ENCODE measurements at places on chromosomes 7 and 10. TPM values are rescaled to one million over a fixed set of nuclear protein-coding genes. Genes with fewer than 3 reads are reported as not detected.

- H3K4me3 ChIP-seq = no peak overlapping the region
- H3K36me3 ChIP-seq = no peaks in the 10 kb centered on the region
- DNase-seq = no peak
- H3K27ac ChIP-seq = no peak overlapping the region
- H3K27me3 ChIP-seq = no peaks in the 10 kb centered on the region
These were observed 19.8 kb upstream of the ATE1 start for GRCh38 chr10:121947343-121948330.

DNA sequence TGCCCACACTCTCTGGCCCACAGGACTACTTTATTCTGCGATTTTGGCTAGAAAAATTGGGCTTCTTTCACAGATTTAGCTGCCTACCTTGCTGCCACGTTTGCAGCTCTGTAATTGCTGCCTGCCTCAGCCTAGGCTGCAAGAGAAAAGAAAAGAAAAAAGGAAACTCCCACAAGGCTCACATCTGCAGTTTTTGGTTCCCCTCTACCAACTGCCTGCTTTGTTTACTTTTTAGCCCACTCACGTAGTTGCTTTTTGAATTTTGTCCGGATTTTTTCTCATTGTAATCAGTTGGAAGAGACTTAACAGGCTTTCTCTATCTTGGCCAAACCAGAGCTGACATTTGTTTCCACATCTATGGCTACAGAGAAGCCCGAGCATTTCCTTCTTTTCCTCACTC lies 24.3 kb downstream of the SUN3 start:
- H3K27me3 ChIP-seq = no peaks in the 10 kb centered on the region
- H3K4me1 ChIP-seq = peaks cover 10% of the 10 kb centered on the region
- no peaks in the 10 kb centered on the region for H3K36me3 ChIP-seq
- no peak for DNase-seq

DNA sequence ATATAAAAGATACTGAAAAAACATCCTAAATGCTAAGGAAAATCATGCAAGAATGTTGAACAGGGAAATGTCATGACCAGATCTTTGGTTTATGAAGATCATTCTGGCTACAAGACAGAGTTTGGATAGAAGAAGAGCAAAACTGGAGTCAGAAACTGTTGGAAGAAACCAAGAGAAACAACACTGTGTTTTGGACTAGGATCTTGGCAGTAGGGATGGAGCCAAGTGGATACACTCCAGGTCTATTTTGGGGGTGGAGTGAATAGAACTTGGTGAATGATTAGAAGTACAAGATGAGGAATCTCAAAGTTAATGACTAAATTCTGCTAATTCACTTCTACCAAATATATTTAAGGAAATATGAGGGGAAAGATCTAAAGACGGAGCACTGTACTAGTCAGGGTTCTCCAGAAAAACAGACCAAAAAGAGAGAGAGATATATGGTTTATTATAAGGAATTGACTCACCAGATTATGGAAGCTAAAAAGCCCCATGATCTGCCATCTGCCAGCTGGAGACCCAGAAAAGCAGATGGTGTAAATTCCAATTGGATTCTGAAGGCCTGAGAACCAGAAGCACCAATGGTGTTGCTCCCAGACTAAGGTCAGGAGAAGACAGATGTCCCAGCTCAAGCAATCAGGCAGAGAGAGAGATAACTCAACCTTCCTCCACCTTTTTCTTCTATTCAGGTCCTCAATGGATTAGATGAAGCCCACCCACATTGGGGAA lies 254.9 kb downstream of the TRIL start:
- H3K36me3 ChIP-seq = no peaks in the 10 kb centered on the region
- no peaks in the 10 kb centered on the region for H3K4me1 ChIP-seq
- H3K27me3 ChIP-seq = no peaks in the 10 kb centered on the region
- no peak overlapping the region for H3K4me3 ChIP-seq
- DNase-seq = no peak
- H3K27ac ChIP-seq = no peak overlapping the region

- H3K27ac ChIP-seq = no peak overlapping the region
- no peaks in the 10 kb centered on the region for H3K36me3 ChIP-seq
- DNase-seq = peak; percentile 65
- H3K4me3 ChIP-seq = no peak overlapping the region
These were observed 418.9 kb downstream of the MDFIC start for GRCh38 chr7:115340828-115341227.

GRCh38 chr10:34908481-34908880 lies 93.4 kb upstream of the PARD3 start:
- no peaks in the 10 kb centered on the region for H3K27me3 ChIP-seq
- no peak for DNase-seq
- H3K4me1 ChIP-seq = peaks cover 9% of the 10 kb centered on the region
- no peak overlapping the region for H3K27ac ChIP-seq

DNA sequence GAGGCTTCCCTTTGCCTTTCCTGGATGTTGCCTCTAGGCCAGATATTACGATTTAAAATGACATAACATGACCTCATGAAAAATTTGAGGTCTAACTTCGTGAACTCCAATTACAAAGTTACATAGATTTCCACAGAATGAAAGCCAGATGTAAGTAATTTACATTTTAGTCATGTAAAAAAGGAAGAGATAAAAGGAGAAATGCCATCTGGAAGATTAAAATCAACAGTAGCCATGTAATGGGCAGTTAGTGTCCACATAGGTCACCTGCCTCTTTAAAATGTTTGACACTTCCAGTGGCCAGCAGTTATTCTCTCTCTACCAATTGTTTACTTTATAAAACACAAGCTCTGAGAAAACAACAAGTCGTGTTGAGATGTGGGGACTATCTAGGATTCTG lies 4.1 kb upstream of the VSTM2A start:
- H3K4me3 ChIP-seq = no peak overlapping the region
- no peaks in the 10 kb centered on the region for H3K36me3 ChIP-seq

- peaks cover 30% of the 10 kb centered on the region for H3K4me1 ChIP-seq
- H3K36me3 ChIP-seq = peaks cover 17% of the 10 kb centered on the region
- no peaks in the 10 kb centered on the region for H3K27me3 ChIP-seq
- peak overlapping the region; percentile 22 for H3K27ac ChIP-seq
- H3K4me3 ChIP-seq = no peak overlapping the region
These were observed 57.4 kb downstream of the CDK6 start for GRCh38 chr7:92778972-92779371.

- H3K4me1 ChIP-seq = no peaks in the 10 kb centered on the region
- H3K27ac ChIP-seq = no peak overlapping the region
- no peak for DNase-seq
These were observed 11.8 kb upstream of the PNLIPRP2 start for GRCh38 chr10:116608686-116609594.

- no peak overlapping the region for H3K27ac ChIP-seq
- DNase-seq = no peak
- H3K4me1 ChIP-seq = peaks cover 8% of the 10 kb centered on the region
- H3K4me3 ChIP-seq = no peak overlapping the region
- no peaks in the 10 kb centered on the region for H3K27me3 ChIP-seq
These were observed 72.3 kb upstream of the CACUL1 start for GRCh38 chr10:118827053-118827452.

DNA sequence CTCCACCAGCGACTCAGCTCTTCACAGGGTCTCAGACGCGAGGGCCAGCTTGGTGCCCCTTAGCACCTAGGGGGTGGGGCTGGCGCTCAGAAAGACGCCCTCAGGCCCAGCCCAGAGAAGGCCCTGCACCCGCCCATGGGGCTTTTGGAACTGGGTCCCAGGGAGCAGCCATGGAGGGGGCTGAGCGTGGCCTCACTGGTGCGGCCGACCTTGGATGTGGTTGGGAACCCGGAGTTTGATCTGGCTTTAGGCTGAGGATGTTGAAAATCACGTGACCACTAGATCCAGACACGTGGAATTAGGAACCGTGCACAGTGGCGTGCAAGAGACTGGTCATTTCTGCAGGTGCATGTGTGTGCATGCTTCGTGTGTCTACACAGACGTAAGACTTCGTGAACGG lies 185.4 kb downstream of the DNAJB6 start:
- no peaks in the 10 kb centered on the region for H3K36me3 ChIP-seq
- no peak for DNase-seq
- peaks cover 18% of the 10 kb centered on the region for H3K27me3 ChIP-seq
- no peak overlapping the region for H3K4me3 ChIP-seq
- H3K4me1 ChIP-seq = no peaks in the 10 kb centered on the region

- no peak overlapping the region for H3K4me3 ChIP-seq
- H3K4me1 ChIP-seq = peaks cover 10% of the 10 kb centered on the region
- peak; percentile 69 for DNase-seq
- H3K36me3 ChIP-seq = no peaks in the 10 kb centered on the region
- H3K27ac ChIP-seq = no peak overlapping the region
These were observed 56.0 kb upstream of the BTRC start for GRCh38 chr10:101297901-101298486.

GRCh38 chr10:93697207-93697606 lies 5.2 kb downstream of the FRA10AC1 start:
- H3K27ac ChIP-seq = no peak overlapping the region
- no peak for DNase-seq
- H3K4me3 ChIP-seq = no peak overlapping the region
- H3K4me1 ChIP-seq = peaks cover 6% of the 10 kb centered on the region
- no peaks in the 10 kb centered on the region for H3K27me3 ChIP-seq

GRCh38 chr7:55970978-55971377 lies 6.6 kb downstream of the NIPSNAP2 start:
- no peaks in the 10 kb centered on the region for H3K27me3 ChIP-seq
- H3K36me3 ChIP-seq = peaks cover 22% of the 10 kb centered on the region
- H3K4me3 ChIP-seq = no peak overlapping the region
- H3K4me1 ChIP-seq = peaks cover 22% of the 10 kb centered on the region
- DNase-seq = no peak

DNA sequence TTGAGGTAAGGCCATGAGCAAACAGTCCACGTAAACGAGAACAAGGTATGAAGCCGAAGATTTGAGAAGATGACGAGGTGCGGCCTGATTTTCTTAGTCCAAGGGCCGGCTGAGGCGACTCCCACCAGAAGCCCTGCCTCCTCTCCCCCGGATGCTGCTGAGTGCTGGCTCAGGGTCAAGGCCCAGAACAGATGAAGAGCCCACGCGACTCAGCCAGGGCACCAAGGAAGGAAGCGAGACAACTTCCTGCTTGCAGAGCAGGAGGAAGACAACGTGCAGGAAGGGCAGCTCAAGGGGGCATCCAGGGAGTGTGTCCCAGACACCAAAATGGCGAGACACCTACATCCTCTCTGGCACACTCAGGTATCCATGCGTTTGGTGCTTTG lies 99.5 kb downstream of the CYTH3 start:
- no peaks in the 10 kb centered on the region for H3K27me3 ChIP-seq
- DNase-seq = no peak
- no peak overlapping the region for H3K4me3 ChIP-seq
- peaks cover 5% of the 10 kb centered on the region for H3K4me1 ChIP-seq

DNA sequence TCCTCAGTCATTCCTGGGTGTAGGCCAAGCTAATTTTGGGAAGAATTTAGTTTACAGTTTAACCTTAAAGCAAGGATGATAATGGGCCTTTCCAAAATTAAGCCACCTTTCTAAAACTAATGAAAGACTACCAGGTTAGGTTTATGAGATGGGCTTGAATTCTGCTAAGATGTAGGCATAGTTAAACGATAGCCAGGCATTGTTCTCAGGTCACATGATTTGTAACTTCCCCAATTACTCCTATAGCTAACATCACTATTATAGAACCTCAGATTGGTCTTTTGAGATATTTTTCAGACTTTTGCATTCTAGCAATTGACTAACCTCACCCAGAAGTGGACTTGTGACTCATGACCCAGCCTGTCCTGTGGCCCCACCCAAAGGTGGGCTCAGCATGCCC lies 7.0 kb upstream of the NUB1 start:
- no peaks in the 10 kb centered on the region for H3K27me3 ChIP-seq
- no peak overlapping the region for H3K27ac ChIP-seq
- no peak overlapping the region for H3K4me3 ChIP-seq
- no peak for DNase-seq

DNA sequence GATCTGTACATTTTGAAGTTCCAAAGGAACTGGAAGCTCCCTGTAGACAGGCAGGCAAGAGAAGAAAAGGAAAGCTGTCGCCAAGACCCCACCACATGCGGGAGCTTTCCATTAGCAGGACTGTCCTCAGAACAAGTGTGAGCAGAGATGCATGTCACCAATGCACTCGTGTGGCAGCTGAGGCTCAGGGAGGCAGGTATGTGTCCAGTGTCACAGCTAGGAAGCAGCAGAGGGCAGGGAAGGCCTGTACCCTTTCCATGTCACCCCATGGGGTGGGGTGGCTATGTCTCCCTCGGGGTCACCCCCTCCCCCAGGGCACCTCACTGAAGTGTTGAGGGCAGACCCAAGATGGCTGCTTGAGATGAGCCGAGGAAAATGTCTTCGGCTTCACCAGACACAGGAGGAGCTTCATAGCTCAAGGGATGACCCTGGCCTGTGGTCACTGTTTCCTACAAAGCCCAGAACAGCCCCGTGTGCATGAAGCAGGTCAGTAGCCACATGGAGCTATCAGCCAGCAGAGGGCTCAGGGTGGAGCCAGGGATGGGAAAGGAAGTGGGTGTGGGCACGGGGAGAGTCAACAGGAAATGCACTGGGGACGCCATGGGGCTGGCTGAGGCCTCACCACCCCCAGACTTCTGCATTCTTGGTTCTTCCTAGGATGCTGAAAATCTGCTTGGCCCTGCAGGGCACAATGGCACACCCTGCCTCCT lies 96.6 kb downstream of the FAM53B start:
- no peaks in the 10 kb centered on the region for H3K27me3 ChIP-seq
- H3K4me3 ChIP-seq = no peak overlapping the region
- H3K27ac ChIP-seq = no peak overlapping the region
- DNase-seq = peak; percentile 52
- H3K36me3 ChIP-seq = peaks cover 9% of the 10 kb centered on the region

DNA sequence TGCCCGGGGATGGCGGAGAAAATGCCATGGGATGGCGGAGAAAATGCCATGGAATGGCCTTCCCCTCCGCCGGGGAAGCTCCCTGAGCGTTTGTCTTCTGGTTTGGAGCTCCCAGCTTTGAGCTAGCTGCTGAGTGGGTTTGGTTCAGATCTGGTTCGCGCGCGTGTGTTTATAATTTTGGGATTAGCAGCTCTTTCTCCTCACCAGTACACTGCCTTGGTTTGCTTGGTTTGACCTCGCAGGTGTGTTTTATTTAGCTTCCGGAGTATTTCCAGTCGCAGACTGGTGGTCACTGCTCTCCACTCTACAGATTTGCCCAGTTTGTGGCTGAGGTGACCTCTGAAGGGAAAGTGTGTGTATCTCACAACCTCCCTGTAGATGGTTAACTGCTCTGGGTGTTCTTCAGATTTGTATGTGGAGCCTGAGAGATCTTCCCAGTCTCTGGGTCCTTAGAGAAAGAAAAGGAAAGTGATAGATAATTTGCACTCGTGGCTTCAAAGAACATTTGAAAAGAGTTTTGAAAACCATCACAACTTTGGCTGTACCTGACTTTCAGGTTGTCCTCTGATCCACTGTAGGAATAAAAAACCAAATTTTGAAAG lies 597 bp downstream of the ZNF277 start:
- H3K27me3 ChIP-seq = no peaks in the 10 kb centered on the region
- DNase-seq = peak; percentile 14
- no peaks in the 10 kb centered on the region for H3K36me3 ChIP-seq
- H3K4me1 ChIP-seq = peaks cover 23% of the 10 kb centered on the region
- H3K4me3 ChIP-seq = peak overlapping the region; percentile 91
- H3K27ac ChIP-seq = peak overlapping the region; percentile 95

The TLX1 gene
- not detected for total RNA-seq

The OR2A12 gene
- total RNA-seq = not detected

The RALA gene
- 42.7 TPM for total RNA-seq

The ZNF316 gene
- 27.1 TPM for total RNA-seq

All from MCF 10A (cell line).